ENCODE measurements at places on chromosomes 16 and 17.

DNA sequence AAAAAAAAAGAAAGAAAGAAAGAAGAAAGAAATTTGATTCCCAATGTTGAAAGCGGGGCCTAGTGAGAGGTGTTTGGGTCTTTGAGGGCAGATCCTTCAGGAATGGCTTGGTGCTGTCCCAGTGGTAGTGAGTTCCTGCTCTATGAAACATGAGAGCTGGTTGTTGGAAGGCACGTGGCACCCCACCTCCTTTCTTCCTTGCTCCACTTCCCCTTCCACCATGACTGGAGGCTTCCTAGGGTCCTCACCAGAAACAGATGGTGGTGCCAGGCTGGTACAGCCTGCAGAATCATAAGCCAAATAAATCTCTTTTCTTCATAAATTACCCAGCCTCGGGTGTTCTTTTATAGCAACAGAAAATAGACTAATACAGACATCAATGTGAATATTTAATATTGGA is 147.3 kb upstream of the KCNJ18 start:
- DNase-seq, result peak; percentile 25

DNA sequence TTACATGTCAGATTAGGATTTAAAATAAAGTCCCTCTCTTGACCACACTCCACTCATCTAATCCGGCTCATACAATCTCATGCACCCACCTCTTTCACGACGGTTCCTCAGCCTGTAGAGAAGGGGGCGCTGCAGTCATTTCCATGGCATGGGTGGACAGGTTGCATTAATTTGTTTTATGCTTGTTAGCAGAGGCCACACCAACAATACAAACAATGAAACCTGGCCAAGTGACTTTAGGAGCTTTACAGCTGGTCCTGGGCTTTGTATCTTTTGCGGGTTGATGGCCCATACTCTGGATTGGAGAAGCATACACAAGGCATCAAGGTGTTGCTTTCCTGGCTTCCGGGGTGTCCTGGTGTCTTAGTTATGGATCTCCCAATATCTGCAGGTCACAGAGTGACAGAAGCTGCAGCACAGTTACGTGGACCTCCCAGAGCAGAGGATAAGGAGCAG is 9.7 kb upstream of the SNF8 start:
- DNase-seq, result no peak

DNA sequence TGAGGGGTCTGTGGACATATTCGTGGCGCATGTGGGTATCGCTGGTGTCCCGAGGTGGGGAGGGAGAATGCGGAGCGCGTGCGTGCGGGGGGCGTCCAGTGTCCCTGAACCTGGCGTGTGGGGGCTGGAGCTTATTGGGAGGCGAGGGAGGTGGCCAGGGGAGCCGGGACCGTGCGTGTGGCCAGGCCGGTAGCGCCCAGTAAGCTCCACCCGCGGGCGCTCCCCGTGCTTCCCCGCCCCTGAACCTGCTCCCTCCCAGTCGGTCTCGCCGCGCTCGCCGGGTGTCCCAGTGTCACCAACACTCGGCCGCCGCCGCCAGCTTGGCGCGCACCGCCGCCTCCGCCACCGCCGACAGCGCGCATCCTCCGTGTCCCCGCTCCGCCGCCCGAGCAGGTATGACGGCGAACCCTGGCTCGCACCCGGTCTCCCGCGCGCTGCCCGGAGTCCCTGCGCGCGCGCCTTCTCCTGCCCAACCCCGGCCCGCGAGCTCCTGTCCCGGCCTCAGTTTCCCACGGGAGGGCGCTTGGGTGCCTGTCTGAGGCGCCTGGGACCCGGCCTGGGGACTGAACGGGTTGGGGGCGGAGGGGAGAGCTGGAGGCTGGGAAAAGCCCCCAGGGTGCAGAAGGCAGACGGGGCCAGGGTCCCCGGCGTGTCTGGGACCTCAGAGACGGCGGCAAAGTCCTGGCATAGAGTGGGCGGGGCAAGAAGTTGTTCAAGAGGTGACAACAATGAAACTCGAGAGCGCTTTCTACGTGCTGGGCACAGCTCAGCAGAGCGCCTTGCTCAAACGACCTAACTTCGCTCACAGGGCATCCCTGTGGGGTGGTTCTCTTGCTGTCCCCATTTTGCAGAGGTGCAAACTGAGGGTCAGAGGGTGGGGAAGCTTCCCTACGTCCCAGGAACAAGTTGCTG is at the start of gene SCNN1B:
Gene SCNN1B (plus strand): TSS at position 258 of the 912 bp plus-strand sequence. CDS start 46,298 bp downstream, outside the sequence.
- no peak for DNase-seq

DNA sequence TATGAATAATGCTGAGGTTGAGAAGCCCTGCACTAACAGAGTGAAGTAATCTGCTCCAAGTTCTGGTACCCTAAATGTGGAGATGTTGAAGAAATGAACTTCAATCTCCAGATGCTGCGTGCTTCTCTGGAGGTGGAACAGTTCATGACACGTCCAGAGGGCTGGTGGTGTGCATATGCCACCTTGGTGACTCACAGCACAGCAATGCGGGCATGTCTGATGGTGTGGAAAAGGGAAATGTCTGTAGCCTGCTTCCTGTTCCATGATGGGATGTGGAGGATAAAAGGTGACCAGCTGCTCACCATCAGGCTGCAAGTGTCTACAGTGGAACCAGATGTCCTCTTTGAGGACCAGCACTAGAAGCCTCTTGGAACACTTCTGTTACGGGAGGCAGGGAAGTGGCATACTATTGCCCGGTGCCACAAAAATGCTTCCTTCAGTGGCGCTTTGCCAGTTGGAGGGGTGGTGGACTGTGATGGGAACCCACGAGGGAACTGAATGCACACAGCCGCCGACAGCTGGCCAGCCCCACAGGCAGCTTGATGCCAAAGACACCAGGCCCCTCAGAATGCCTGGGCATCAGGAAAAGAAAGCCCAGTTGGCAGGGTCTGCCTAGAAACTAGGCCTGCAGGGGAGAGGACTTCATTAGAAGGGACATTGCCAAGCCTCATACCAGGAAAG is 19.9 kb downstream of the SNX11 start:
- DNase-seq, result no peak

- peak; percentile 92 for DNase-seq
Measured at GRCh38 chr17:40319651-40320540, 10.9 kb downstream of the RARA start.

DNA sequence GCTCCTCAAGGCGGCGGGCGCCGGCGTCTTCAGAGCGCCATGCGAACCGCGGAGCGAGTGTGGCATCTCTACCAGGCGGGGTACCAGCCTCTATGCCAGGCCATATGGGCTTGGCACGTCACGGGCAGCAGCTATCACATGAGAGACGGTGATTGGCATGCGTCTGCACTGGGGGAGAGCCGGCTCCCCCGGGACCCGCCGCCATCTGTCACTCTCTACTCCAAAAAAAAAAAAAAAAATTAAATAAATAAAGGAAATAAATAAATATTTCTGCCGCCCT is at the start of gene NEUROD2:
Gene NEUROD2 (minus strand): TSS at position 70 of the 280 bp plus-strand sequence. CDS start 1,321 bp downstream, outside the sequence.
- DNase-seq, result no peak

- DNase-seq, result no peak
Measured at GRCh38 chr17:74679374-74679773, 33.3 kb downstream of the CD300LF start.
